ENCODE measurements at places on chromosomes 2 and 18. TPM values are rescaled to one million over a fixed set of nuclear protein-coding genes. Genes with fewer than 3 reads are reported as not detected.

GRCh38 chr2:67851016-67851415 is 211.8 kb downstream of the C1D start:
- peaks cover 3% of the 10 kb centered on the region for H3K27me3 ChIP-seq
- no peaks in the 10 kb centered on the region for H3K36me3 ChIP-seq
- H3K4me1 ChIP-seq = peaks cover 4% of the 10 kb centered on the region

- H3K27me3 ChIP-seq = no peaks in the 10 kb centered on the region
- H3K27ac ChIP-seq = no peak overlapping the region
- no peak overlapping the region for H3K4me3 ChIP-seq
- no peak for DNase-seq
- no peaks in the 10 kb centered on the region for H3K4me1 ChIP-seq
- no peaks in the 10 kb centered on the region for H3K36me3 ChIP-seq
Measured at GRCh38 chr2:15633043-15633970, 41.6 kb downstream of the DDX1 start.

GRCh38 chr2:135473567-135473966 is 57.5 kb downstream of the ZRANB3 start:
- H3K27ac ChIP-seq = no peak overlapping the region
- H3K4me3 ChIP-seq = no peak overlapping the region
- H3K36me3 ChIP-seq = no peaks in the 10 kb centered on the region
- no peak for DNase-seq

DNA sequence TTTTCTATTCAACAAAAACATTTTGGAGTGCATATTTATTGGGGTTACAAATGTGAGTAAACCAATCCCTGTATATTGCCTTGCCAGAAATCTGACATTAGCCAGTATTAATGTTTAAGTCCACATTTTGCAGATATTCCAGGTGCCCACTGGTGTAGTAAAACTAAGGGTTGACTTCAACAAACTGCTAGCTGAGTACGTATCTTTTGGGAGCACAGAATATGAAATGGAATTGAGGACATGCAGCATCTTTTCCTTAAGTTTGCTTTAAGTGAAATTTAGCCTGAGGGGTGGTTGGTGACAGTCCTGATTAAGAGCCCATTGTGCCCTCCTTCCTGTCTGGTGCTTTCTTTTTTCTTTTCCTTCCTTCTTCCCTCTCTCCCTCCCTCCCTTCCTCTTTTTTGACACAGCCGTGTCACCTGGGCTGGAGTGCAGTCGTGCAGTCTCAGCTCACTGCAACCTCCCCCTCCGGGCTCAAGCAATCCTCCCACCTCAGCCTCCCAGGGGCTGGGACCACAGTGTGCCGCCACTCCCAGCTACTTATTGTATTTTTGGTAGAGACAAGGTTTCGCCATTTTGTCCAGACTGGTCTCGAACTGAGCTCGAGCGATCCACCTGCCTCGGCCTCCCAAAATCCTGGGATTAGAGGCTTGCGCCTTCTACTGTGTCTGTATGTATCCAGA is 1.6 kb downstream of the NUP35 start:
- H3K36me3 ChIP-seq = no peaks in the 10 kb centered on the region
- peaks cover 6% of the 10 kb centered on the region for H3K4me1 ChIP-seq
- no peak for DNase-seq
- no peak overlapping the region for H3K4me3 ChIP-seq

DNA sequence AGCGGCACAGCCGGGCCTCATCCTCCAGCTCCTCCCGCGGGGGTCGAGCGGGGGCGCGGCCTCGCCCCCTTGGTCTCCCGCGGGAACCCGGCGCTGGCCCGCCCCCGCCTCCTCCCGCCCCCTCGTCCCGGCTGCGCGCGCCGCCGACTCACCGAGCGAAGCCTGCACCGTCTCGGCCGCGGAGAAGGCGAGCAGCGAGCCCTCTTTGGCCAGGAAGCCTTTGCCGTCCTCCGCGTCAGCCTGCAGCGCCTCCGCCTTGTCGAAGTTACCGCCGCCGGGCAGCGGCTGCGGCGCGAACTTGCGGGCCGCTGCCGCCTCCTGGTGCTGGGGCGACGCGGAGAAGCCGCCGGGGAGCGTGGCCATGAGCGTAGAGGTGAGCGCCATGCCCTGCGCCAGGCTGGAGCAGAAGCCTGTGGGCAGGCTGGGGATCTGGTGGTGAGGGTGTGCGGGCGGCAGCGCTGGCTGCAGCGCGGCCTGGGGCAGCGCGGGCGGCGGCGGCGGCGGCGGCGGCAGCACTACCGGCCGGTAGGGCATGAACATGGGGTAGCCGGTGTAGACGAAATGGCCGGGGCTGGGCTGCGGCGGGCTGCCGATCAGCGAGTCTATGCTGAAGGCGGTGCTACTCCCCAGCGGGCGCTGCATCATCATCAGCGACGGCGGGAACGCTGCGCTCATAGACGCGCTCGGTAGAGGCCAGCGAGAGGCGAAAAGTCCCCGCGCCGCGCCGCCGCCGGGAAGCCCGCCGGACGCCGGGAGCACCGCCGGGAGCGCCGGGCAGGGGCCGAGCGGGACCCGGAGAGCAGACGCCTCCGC is 683 bp downstream of the GBX2 start:
- no peaks in the 10 kb centered on the region for H3K36me3 ChIP-seq
- DNase-seq = no peak
- H3K4me3 ChIP-seq = no peak overlapping the region
- H3K27ac ChIP-seq = no peak overlapping the region
- peaks cover 99% of the 10 kb centered on the region for H3K27me3 ChIP-seq

DNA sequence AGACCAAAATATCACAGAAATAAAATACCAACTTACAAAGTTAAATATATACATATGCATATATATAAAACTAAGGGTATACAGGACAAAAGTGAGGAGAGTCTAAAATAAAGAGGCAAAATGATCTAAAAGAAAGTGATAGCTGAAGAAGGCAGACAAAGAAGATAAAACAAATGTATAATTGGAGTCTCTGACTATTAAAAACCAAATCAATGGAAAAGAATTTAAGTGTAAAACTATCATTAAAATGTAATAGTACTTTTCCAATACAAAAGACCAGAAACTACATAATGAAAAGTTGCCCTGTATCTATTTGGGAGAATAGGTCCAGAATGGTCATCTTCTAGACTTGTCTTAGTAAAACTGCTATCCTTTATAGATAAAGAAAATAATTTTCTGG is 267.4 kb upstream of the KLHL14 start:
- H3K36me3 ChIP-seq = no peaks in the 10 kb centered on the region
- no peaks in the 10 kb centered on the region for H3K4me1 ChIP-seq
- DNase-seq = no peak
- H3K27ac ChIP-seq = no peak overlapping the region
- no peaks in the 10 kb centered on the region for H3K27me3 ChIP-seq

DNA sequence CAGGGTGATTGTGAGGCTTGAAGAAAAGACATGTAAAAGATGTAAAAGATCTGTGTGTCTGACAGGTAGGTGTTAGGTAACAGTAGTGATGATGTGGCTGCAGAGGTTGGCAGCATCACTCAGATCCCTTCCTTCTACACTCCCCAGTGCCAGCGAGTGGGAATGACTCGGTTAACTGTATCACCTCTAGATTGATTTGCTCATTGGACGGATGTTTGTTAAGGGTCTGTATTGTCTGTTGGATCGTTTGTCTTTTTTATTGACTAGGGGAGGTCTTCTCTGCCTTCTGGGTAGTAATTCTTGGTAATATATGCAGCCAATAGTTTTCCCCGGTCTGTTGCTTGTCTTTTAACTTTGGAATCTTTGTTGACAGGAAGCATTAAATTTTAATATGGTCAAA is 44.8 kb upstream of the CNGA3 start:
- no peak overlapping the region for H3K4me3 ChIP-seq
- H3K36me3 ChIP-seq = no peaks in the 10 kb centered on the region
- H3K27ac ChIP-seq = no peak overlapping the region
- H3K4me1 ChIP-seq = no peaks in the 10 kb centered on the region
- DNase-seq = no peak

- peaks cover 42% of the 10 kb centered on the region for H3K27me3 ChIP-seq
- no peak overlapping the region for H3K27ac ChIP-seq
- H3K36me3 ChIP-seq = no peaks in the 10 kb centered on the region
- DNase-seq = no peak
- no peak overlapping the region for H3K4me3 ChIP-seq
Measured at GRCh38 chr2:218870984-218871344, 9.7 kb upstream of the WNT10A start.

- H3K4me1 ChIP-seq = no peaks in the 10 kb centered on the region
- H3K4me3 ChIP-seq = no peak overlapping the region
- H3K27ac ChIP-seq = no peak overlapping the region
- H3K36me3 ChIP-seq = no peaks in the 10 kb centered on the region
Measured at GRCh38 chr2:232542715-232543467, 3.4 kb downstream of the CHRNG start.

- DNase-seq = no peak
- no peaks in the 10 kb centered on the region for H3K4me1 ChIP-seq
- no peaks in the 10 kb centered on the region for H3K36me3 ChIP-seq
- no peak overlapping the region for H3K4me3 ChIP-seq
- no peak overlapping the region for H3K27ac ChIP-seq
- H3K27me3 ChIP-seq = no peaks in the 10 kb centered on the region
Measured at GRCh38 chr18:11324956-11325882, 175.8 kb upstream of the PIEZO2 start.

Gene STK16
- 24.7 TPM for total RNA-seq

Gene ATP6V1C2
- total RNA-seq = 0.67 TPM

Gene SNORC
- total RNA-seq = not detected

Measured in adrenal gland (tissue), 19 donors.